ENCODE measurements at places on chromosomes 2 and 18.

DNA sequence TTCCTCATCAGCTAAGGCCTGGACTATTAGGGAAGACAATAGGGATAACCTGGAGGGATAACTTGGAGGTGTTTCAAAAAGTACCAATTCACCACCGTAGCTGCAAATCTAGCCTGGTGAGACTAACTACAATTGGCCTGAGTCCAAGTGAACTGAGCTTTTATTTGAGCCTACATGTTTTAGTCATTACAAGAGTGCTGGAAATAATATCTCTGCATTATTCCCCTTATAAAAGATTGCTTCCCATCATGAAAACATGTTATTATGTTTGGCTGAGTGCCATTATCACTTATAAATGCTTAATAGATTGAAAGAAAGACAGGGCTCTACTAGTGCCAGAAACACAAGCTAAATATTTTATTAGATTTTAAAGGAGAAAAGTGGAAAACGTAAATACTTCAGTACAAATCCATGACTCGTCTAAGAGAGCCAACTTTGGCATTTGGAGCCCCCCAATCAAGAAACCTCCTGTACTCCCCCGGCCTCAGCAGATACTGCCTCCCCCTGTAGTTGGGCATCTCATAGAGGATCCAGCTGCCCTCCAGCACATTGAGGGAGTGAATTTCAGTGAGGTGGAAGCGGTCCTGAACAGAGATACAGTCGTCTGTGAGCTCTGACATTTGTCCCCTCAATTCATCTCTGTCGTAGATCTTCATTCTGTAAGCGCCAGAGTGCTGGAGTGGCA is 3.6 kb downstream of the CRYGB start:
- no peak for DNase-seq

- no peak for DNase-seq
These were observed 63.6 kb upstream of the ACSL3 start for GRCh38 chr2:222797261-222797660.

GRCh38 chr18:78527984-78528383 is 451.6 kb upstream of the SALL3 start:
- no peak for DNase-seq

- no peak for DNase-seq
These were observed 74.4 kb upstream of the MAP4K4 start for GRCh38 chr2:101623031-101623521.

- no peak for DNase-seq
These were observed 24.9 kb downstream of the CLK1 start for GRCh38 chr2:200839513-200839912.
